ENCODE measurements at places on chromosomes 2 and 18.

GRCh38 chr2:133569286-133569830 is 1.1 kb upstream of the NCKAP5 start:
- DNase-seq = no peak

GRCh38 chr2:3837086-3837485 is 133.7 kb downstream of the DCDC2C start:
- no peak for DNase-seq

DNA sequence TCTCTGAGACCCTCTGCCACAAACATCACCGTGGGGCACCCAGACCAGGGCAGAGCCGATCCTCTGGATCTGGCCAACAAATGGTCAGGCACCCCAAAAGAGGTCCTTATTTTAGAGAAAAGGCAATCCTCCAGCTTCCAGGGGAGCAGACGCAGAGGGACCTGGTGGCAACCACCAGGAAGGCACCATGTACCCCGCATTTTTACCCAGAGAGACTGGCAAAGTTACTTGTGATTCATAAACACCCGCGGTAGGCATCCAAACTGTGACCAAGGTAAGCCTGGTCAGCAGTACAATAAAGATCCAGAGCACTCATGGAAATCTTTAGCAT is 10.5 kb downstream of the LIMS2 start:
- DNase-seq = no peak

- DNase-seq = no peak
Observed at GRCh38 chr2:38945372-38945771, 55.7 kb downstream of the ARHGEF33 start.

DNA sequence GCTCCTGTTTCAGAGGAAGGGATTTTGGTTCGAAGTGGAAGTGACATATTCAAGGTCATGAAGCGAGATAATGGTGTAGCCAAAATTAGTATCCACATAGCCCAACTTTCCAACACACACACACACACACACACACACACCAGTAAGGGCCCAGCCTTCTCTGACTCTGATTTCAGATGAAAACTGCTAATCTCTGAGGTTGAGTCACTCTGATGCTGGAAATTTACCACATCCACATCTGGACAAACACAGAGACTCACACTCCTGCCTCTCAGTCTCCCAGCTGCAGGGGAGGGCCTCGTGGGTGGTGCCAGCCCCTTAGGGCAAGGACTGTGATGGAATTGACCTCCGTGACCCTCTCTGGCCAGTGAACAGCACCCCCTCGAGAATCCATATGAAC is 29.0 kb upstream of the SLC35F6 start:
- DNase-seq = no peak

- DNase-seq = no peak
Observed at GRCh38 chr2:113275556-113276215, 3.0 kb downstream of the PAX8 start.

- DNase-seq = no peak
Observed at GRCh38 chr2:188294352-188294926, 2.8 kb downstream of the GULP1 start.

GRCh38 chr2:98378901-98379300 is 32.6 kb downstream of the CNGA3 start:
- no peak for DNase-seq

DNA sequence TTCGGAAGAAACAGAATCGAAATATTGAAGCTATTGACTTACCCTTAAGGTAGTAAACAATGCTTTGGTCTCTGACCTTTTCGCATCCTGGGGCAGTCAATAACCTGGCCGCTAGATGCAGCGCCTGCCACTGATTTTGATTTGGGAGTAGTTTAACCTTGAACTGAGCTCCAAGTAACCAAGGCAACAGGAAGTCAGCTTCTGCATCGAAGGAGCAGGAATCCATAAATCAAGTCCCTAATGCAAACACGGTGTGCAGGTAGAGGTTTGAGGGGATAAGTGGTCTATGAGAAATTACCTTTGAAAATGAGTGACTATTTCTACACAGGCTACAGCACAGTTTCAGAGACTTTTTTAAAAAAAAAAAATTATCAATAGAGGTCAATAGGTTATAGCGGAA is 353.5 kb downstream of the SETBP1 start:
- DNase-seq = no peak

GRCh38 chr2:11102956-11103860 is 52.1 kb upstream of the SLC66A3 start:
- no peak for DNase-seq

- DNase-seq = no peak
Observed at GRCh38 chr2:70463997-70464396, 89.6 kb downstream of the TGFA start.

GRCh38 chr2:145169285-145169684 is 649.4 kb upstream of the ZEB2 start:
- DNase-seq = no peak

DNA sequence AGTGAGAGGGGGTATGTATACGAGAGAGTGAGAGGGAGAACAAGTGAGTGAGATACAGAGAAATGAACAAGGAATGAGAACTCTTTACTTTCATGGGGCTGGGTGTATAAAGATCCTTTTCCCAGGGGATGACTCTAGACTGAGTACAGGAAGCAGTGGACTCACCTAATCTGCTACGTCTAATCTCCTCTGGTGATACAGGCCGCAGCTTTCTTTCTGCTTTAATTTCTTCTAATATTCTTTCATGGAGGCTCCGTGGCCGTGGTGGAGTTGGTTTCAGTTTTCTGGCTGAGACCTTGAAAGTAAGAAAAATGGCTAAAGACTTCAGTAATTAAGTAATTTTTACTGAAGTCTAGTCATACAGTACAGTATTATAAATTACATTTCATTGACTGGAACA is 85.2 kb downstream of the PRELID3A start:
- no peak for DNase-seq

DNA sequence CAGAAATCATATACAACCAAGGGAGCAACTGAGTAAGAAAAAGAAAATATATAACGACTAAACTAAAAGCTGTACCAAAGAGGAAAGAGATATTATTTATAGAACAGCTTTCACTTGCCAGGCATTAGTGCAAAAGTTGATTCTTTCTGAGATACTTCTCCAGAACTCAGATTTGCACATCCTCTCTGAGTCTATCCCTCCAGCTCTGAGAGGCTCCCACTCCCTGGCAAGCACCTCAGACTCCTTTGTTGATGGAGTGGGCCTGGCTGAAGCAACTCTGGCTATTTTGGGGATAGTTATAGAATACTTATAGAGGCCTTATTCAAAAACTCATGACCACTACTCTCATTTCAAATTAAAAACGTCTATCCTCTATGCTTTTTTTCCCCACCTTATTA is 501.6 kb upstream of the TNP1 start:
- DNase-seq = no peak

DNA sequence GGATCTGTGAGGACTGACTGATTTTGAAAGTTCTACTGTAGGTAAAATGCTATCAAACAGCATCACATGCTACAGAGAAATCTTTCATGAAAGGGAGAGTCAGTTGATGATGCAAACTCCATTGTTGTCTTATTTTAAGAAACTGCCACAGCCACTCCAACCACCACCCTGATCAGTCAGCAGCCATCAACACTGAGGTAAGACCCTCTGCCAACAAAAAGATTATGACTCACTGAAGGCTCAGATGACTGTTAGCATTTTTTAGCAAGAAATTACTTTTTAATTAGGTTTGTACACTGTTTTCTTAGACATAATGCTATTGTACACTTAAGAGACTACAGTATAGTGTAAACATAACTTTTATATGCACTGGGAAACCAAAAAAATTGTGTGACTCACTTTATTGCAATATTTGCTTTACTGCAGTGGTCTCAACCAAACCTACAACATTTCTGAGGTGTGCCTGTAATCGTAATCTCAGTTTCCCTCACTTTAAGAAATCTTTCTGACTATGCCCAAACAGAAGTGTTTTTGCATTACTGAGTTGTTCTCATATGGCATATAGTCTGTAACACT is 42.8 kb downstream of the METTL8 start:
- no peak for DNase-seq

GRCh38 chr2:74168739-74169138 is 9.9 kb downstream of the MOB1A start:
- no peak for DNase-seq

GRCh38 chr2:13351068-13351467 is 634.3 kb downstream of the TRIB2 start:
- no peak for DNase-seq

GRCh38 chr2:23211987-23212583 is 172.9 kb upstream of the KLHL29 start:
- DNase-seq = no peak

DNA sequence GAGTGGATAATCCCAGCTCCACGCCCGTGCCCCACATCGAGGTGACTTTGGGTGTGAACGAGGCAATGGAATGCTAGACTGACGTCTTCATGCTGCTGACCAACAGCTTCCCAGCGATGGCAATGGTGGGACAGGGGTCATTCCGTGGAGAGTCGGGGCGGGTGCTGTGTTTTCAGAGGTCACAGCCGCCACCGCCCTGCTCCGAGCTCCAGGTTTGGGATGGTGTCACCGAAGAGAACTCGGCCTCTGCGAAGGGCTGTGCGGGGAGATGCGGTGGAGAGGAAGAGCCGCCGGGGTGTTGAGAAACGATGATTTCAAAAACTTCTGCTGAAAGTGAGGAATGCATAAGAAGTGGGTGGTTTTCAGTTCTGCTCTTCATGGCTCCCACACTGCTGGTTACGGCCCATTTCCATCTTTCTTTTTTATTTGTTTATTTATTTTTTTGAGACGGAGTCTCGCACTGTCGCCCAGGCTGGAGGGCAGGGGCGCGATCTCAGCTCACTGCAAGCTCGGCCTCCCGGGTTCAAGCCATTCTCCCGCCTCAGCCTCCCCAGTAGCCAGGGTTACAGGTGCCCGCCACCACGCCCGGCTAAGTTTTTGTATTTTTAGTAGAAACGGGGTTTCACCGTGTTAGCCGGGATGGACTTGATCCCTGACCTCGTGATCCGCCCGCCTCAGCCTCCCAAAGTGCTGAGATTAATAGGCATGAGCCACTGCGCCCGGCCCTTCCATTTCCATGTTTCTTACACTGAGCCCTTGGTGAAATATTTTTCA is 142.6 kb downstream of the RTP5 start:
- DNase-seq = no peak

GRCh38 chr2:27441958-27442919 is at the start of gene KRTCAP3:
Gene KRTCAP3 (plus strand): TSS chr2:27442381. CDS start chr2:27442413, 32 bp downstream.
- DNase-seq = no peak

GRCh38 chr2:71348302-71348701 is 16.7 kb downstream of the ZNF638 start:
- DNase-seq = no peak

GRCh38 chr2:40048506-40048905 is 269.4 kb upstream of the THUMPD2 start:
- no peak for DNase-seq

DNA sequence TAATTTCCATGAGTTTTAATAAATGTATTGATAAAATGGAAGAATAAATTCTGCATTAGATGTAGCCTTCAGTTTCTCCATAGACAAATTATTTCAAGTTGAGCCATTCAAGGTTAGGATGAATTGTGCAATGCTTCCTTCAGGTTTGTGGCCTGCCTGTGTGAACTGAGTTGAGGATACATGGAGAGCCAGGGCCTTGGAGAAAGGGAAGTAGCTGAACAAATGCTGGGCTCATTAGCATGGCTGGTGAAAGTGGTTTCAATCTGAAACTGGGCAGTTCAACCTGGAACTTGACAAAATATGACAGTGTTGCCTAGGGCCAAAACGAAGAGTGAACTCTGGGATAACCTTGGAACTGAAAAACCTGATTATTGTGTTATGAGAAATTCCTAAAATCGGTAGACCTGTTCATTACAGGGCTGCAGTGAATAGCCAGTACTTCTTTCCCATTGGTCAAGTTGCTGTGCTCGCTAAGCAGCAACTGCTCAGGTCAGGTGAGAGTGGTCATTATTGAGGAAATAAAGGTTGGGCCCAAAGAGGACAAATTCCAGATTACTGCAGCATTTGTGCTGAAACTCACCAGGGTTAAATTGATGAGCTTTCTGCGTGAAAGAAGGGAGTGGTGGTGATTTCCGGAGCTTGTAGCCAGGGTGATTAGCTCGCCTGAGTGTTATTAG is 12.7 kb downstream of the INPP1 start:
- DNase-seq = no peak

DNA sequence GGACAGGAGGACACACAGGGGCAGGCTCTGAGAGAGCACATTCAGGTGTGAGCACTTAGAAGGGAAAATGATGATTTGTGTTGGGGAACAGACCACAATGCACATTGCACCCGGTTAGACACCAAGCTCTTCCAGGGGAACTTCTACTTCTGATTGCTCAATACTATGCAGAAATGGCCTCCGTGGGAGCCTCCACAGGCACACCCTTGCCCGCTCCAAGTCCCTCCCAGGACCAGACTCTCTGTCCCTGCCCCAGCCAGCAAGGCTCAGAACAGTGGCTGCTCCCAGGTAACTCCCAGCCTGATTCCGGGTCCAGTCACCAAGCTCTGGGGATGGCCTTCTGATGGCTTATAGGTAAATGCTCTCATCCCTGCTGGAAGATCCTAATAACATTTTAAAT is 56.2 kb downstream of the BCL2L11 start:
- no peak for DNase-seq

DNA sequence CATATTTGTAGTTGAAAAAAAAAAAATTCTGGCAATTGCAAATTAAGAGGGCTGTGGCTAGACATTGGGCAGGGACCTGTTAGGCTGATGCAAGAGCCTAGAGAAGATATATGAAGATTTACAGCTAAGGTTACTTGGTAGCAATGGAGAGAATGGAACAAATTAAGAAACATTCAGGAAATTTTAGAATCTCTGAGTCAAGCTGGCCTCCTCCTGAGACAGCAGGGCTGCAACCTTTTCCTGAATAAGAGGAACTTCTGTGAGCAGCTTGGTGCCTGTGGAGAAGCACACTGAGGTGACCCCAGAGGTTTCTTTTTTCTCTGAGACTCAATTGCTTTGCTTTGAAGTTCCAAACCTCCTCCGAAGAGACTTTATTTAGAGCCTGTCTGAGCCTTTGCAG is 118.6 kb upstream of the LRATD1 start:
- no peak for DNase-seq

- DNase-seq = no peak
Observed at GRCh38 chr18:57791911-57792310, 11.2 kb downstream of the ATP8B1 start.

- no peak for DNase-seq
Observed at GRCh38 chr18:25827961-25828561, 262.4 kb downstream of the SS18 start.

All from C1 segment of cervical spinal cord (tissue), 14 donors.